ENCODE measurements at places on chromosomes 7 and 10.

DNA sequence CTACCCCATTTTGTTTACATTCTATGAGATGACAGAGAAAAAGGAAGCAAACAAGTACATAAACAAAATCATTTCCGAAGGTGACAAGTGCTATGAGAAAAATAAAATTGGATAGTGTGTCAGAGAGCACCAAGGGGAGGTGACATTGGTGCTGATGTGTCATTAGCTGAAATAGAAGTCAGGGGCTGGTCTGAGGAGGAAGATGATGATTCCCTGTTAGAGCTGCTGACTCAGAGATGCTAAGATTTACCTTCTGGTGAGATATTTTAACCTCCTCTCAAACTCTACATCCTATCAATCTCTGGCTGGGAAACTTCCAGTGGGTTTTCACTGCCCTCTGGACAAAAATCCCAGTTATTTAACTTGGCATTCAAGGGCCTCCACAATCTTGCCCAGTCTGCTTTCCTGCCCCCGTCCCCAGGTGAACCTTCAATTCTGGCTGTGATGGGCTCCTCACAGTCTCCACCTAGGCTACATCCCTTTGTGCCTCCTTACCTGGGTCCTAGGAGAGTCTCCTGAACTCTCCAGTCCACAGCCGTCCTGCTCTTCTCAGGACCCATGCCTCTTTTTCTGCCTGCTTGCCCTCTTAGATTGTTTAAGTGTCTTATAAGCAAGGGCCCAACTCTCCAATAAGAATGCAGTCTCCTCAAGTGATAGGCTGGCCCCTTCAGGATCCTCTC, 26.6 kb downstream of the DUSP5 start:
- DNase-seq = no peak

DNA sequence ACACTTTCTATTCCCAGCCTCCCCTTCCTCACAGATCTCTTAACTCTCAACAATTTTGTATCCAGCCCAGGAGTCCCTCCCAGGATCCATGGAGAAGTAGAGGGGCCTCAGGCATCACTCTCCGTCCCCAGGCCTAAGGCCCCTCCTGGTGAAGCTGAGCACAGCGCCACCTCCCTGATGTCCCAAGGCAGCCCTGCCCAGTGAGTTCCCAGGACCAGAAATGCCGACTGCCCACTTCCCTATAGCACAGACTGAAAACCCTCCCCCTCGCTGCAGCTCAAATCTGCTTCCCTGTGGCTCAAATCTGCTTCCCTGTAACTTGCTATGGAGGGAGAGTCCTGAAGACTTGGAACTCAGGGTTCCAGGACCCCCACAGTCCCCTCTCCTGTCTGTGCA, 35.6 kb downstream of the YKT6 start:
- no peak for DNase-seq

DNA sequence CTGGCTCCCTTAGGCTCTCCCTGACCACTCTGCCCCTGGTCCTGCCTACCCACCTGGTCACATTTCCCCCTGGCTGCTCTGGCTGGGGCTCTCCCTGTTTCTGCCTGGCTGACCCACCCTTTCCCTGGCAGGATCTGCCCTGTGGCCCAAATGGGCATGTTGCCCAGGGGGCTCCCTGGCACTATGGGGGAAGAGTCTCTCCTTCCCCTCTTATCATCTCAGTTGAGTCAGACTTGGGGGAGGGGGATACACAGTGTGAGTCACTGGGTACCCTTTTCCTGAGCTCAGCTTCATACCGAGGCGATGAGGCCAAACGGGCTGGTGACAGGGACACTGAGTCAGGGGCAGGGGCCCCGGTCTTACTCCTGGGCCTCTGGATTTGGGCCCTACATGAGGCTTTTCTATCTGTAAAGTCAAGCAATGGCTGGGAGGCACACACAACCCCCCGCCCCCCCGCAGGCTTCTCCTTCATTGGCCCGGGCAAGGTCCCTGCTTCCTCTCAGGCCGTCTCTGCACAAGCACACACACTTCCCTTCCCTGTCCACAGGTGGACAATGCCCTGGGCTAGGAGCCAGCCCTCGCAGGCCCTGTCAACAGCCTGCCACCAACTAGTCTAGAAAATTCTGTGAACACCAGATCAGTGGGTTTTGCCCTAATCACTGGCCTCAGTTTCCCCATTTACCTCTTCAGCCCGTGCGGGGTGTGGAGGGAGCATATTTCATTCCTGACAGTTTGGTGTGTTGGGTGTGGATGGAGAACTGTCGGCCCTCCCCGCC, 627 bp upstream of the FLNC start:
- no peak for DNase-seq

- DNase-seq = no peak
These were observed 18.4 kb downstream of the TRDMT1 start for GRCh38 chr10:17183110-17183509.

GRCh38 chr7:41933427-41933826, 230.5 kb upstream of the INHBA start:
- no peak for DNase-seq

- no peak for DNase-seq
These were observed 136.8 kb downstream of the C10orf90 start for GRCh38 chr10:126533644-126534043.

DNA sequence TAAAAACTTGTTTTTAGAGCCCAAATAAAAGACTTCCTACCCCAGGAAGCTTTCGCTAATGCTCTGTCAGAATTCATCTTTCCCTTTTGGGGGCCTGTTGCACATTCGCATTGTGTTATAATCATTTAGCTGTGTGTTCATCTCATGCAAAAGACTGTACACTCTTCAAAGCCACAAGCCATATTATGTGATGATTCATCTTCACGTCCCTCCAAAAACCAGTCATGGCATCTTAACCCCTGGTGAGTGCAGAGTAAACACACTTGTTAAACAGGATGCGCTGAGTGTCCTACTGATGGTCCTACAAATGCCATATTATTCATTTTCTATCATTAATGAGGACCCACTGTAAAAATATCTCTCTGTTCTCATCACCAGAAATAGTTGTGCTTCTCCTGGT, 235.4 kb downstream of the KIAA1217 start:
- no peak for DNase-seq

GRCh38 chr10:98302741-98303365, 34.9 kb upstream of the LOXL4 start:
- DNase-seq = no peak

DNA sequence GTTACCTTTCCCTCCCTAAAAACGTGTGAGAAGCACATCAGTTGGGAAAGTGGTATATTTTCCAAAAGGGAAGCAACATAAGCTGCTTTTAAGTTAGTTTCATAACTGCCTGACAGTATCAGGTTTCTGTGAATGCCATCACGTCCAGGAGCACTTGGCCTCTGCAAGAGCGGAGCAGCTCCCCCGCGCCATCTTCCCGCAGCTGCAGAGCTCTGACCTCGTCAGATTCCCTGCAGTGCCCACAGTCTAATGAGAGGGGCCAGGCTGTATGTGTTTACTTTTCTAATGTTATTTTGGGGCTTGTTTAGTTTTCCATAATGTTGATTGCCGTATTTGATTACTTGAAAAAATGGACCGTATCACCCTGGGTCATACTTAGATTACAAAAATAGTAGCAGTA, 74.2 kb downstream of the MGMT start:
- DNase-seq = no peak

- no peak for DNase-seq
These were observed 13.3 kb downstream of the KMT2E start for GRCh38 chr7:105027176-105027853.

DNA sequence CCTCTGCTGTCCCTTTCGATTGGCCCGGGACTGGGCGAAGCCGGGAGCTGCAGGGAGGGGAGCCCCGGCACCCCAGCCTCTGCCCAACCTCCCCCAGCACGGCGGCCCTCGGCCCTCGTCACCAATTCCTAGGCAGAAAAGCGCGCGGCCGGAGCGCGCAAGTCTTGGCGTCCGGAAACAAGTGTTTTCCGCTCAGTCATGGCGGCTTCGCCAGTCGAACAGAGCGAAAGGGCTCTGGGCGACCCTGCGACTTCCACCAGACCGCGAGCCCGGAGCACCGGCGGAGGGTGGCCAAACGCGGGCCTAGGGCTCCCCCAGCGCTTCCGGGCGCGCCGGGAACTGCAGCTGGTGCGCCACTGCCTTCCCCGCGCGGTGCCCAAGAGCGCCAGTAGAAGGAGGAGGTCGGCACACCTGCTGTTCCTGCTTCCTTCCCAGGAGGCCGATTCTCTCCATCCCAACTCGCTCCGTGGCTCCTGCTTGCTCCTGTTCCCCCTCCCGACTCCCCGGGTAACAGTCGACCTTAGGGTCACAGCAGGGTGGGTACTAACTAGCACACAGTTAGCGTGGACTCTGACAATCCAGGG, 729.9 kb downstream of the ZWINT start:
- DNase-seq = no peak

DNA sequence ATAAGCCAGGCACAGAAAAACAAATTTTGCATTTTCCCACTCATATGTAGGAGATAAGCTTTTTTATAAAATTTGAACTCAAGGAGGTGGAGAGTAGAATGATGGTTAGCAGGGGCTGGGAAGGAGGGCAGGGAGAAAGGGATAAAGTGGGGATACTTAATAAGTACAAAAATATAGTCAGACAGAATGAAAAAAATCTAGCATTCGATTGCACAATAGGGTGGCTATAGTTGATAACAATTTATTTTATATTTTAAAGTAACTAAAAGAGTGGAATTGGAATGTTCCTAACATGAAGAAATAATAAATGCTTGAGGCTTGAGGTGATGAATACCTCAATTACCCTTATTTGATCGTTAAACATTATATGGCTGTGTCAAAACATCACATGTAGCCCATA, 415.7 kb upstream of the STEAP1 start:
- DNase-seq = no peak

GRCh38 chr10:113305871-113306270, 247.0 kb upstream of the HABP2 start:
- DNase-seq = no peak

- no peak for DNase-seq
These were observed 7.0 kb upstream of the EVX1 start for GRCh38 chr7:27235387-27236311.

GRCh38 chr10:100896876-100897461, 15.8 kb upstream of the SLF2 start:
- no peak for DNase-seq

DNA sequence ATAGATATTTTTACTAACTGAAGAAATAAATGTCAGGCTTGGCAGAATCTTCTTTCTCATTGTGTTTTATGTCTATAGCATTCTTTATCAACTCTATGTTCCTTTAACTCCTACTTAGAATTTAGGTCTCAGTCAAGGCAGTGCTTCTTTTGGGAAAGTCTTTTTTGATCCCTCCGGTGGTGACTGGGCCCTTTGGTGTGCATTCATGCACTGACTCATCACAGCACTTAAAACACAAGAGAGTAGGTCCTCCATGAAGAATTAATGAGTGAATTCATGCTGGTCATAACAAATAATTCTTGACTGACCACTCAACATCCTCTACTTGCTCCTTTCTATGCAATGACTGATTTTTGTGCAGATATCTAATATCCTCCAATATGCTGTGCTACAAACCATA, 458.8 kb upstream of the LRRTM3 start:
- DNase-seq = no peak

DNA sequence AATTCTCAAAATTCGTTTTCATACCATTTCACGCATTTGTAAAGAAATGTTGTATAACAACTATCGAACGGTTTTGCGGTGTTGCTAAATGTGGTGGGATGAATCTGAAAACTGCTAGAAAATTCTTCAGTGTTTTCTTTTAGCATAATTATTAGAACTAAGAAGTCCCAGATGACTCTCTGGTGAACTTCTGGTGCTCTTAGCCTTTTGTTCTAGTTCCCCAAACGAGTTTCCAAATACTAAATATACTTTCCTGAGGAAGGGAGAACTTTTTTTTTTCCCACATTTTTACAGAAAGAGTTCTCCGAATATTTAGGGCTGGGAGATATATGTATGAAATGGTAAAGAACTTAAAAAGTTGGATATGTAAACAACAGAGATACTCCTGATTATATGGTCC, 82.5 kb downstream of the ICA1 start:
- DNase-seq = no peak

DNA sequence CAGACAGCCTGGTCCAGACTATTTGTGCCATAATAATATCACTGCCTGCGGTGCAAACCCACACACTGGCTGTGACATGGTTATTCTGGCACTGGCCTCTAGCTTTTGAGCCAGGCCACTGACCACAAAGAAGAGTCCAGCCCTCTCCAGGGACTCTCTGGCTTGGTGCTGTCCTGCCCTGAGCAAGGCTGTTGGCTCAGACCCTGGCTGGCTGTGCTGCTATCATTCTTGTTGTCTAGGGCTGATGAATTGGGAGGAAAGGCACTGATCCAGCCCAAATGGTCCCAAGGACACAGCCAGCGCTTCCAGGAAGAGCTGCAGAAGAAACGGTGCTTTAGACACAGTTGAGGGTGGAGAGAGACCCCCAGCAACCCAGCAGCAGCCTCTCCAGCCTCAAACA, 80.8 kb downstream of the TMEM130 start:
- DNase-seq = no peak

DNA sequence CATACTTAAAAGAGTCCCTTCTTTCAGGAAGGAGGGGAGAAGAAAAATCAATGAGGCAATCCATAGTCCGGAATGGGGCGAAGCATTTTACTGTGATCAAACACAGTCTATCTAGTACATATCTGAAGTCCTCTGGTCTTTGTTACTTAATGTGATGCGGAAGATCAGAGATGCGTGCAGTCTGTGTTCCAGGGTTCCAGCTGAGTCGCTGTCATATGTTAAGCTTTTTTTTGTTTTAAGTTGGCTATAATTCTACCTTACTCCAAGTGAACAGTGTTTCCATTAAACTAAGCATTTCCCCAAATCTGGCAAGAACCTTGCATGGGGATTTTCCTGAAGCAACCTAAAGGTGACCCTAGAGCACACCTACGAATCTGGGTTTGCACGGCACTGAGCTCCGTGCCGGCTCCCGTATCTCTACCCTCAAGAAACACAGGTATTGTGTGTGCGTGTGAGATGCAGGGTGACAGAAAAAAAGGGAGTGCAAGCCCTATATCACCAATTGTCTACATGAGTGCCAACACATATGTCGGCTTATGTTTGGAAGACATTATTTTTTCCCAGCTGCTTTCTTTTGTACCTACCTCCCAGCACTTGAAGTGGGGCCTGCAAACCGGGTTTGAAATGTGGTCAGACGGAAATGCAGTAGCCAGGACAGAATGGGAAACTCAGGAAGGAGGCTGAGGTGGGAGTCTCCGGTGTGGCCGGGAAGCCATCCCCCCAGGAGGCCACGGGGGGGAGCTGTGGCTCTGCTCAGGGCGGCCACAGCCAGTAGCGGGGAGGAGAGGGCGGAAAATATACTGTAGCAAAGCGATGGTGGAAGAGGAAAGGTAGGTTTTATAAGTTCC, 435.8 kb upstream of the MGMT start:
- DNase-seq = no peak

- DNase-seq = no peak
These were observed 537.2 kb downstream of the TFEC start for GRCh38 chr7:115493381-115493780.
